Adipocyte (in vitro differentiated cells): ENCODE measurements at places on chromosomes 5 and 9.

DNA sequence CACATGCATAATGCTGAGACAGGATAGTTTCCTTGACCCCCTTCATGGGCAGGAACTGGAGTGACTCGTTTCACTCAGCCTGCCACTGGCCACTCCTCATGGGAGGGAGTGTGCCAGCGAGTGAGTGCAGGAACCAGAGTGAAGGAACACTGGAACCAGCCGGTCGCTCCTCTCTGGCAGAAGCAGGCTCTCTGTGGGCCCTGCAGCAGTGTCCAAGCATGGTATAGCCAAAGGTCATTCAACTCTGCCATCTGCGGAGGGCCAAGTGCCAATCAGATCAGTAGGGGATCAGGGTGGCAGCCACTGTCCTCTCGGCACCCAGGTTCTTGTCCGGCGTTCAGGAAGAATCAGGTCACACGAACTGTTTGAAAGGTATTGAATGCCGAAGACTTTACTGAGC, 169.3 kb upstream of the PPP1R2B start:
- no peak for DNase-seq

- DNase-seq = peak; percentile 78
Measured at GRCh38 chr5:159182691-159183090, 26.7 kb downstream of the RNF145 start.

GRCh38 chr9:37325778-37326177, 96.7 kb upstream of the GRHPR start:
- no peak for DNase-seq

DNA sequence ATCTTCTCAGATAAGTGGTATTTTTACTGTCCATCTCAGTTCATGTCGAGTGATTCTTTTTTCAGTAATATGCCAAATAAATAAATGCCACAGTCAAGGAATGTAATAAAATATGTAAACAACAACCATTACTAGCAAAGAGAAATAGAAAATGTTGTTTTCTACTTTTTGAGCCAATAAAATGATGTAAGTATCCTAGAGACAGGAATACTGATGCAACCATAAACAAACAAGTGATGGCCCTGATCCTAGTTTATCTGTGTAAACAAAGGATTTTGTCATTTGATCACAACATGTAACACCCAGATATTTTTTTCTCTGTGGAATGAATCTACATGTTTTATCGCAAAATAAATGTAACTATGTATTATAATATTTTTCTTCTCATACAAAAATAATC, 1852.8 kb downstream of the EFNA5 start:
- peak; percentile 71 for DNase-seq

DNA sequence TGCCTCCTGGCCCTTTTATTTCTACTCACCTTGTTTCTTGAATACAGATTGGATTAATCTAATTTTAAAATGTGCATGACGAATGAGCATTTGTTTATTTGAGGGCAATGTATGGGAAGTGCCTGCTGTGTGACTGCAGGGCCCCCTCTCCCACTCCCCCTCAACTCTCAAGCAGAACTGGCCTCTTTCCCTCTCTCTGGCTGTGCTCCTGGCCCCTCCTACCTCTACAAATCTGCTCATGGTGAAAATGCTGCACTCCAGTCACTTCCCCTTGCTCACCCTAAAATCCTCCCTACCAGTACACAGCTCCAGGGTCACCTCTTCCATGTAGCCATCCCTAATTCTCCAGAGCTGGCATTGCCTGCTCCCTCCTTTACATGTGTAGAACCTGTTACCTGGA, 17.2 kb upstream of the NDST1 start:
- DNase-seq = no peak
